ENCODE measurements at places on chromosomes 7 and 10.

GRCh38 chr10:47406870-47407691 is 23.0 kb upstream of the ZNF488 start:
- no peak for DNase-seq

DNA sequence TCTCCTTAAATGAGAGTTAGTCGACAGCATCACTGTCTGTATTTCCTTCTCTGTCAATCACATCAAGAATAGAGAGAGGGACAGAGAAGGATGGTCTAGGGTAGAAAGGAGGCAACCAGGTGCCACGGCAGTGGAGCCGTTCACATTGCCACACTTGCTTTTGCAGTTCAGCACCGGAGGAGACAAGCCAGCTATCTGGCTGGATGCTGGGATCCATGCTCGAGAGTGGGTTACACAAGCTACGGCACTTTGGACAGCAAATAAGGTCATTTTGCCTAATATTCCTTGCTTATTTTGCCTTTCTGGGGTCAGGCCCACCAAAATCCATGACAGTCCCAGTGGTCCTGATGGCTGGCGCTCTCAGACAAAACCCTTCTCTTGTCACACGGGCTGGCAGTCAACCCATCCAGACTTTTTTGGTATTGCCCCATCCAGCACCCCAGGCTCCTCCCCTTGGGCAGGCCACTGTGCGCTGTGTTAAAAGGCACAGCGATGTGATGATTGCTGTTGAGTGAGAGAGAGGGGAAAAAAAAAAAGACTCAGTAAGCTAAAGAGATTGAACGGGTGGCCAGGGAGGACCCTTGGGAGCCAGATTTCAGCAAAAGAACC is 8.4 kb downstream of the CPA2 start:
- DNase-seq: no peak

DNA sequence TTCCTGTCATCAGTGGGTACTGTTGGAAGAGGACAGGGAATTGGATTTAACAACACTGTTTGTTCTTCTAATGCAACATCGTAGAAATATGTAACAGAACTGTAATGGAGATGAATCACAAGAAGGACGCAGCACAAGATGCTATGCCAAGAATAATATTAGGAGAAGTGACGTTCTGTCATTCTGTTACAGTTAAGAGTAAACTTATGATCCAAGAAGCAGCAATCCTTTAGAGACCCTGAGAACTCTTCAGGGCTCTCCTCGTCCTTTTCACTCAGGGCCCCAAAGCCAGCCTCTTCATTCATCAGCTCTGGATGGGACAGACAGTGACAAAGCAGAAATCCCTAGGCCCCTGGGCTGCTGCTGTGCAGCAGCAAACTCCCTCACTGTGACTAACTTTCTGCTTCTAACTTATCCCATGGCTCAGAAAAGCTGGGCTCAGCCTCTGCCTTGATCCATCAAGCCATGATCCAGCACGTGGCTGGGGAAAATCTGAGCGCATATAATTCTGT is 8.7 kb upstream of the IL6 start:
- no peak for DNase-seq

DNA sequence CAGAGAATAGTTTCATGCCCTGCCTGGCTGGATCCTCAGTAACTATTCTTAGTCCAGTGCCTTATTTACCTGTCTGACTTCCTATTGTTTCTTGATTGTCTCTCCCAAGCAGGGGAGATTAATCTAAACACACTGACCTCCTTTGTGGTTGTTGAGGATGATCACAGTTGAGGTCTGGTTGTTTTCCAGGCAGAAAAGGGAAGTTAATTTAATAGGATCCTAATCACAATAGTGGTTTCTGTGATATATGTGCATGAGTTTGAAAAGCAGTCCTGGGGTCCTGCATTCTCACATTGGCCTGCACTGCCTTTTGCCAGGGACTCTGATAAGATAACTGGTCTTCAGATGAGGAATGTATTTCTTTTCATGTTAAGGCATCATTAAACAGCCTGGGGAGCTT is 130.1 kb downstream of the SND1 start:
- DNase-seq: no peak

DNA sequence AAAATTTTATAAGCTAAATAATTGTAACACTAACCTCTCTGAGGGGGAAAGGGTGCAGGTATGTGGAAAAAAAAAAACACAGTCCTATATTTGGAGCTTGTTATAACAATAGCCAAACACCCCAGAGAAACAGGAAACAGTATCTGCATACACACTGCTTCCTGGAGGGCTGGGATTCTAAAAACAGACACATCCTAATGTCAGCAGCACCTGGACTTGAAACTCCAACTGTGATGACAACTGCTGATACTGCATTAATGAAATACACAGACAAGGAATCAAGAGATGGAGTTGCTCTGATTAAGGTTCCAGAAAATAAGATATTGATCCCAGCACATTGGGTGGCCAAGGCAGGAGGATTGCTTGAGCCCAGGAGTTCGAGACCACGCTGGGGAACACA is 9.3 kb downstream of the DAGLB start:
- DNase-seq: no peak

- DNase-seq: no peak
These were observed 361.9 kb upstream of the ZWINT start for GRCh38 chr10:56722912-56723311.

DNA sequence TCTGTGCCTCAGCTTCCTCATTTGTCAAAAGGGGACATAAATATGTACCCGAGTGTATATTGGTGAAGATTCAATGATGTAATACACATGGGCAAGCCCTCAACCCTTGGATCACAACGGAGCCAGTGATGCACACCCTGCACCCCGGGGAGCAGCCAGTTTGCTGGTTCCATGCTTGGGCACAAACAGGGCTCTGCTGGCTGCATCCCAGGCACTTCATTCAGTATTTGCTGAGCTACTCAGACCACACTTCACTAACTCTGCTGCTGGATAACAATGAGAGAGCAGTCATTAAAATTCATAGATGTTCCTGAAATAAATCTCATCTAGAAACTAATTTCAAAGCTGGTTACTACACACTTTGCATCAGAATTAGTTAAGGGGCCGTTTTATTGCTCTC is 72.0 kb downstream of the SCRN1 start:
- no peak for DNase-seq

DNA sequence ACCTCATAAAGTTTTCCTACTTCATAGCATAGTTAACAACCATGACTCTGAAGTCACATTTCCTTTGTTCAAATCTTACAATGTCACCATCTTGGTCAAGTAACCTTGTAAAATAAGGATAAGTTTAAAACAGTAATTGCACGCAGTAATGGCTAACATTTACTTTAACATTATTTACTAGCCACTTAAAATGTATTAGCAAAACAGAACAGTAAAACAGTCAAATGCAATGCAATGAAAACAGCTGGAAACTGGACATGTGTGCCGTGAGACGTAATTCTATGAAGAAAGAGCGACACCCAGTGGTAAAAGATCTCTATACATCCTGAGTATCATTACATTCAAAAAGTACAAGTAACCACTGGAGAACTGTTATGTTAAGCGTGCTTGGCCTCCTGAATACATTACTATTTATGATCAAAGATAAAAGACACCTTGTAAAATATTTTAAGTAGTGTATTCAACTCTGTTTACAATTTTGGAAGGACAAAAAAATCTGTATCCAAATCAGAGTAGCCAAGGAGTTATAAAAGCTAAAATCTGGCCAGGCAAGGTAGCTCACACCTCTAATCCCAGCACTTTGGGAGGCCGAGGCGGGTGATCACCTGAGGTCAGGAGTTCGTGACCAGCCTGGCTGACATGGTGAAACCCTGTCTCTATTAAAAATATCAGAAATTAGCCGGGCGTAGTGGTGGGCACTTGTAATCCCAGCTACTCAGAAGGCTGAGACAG is 27.2 kb downstream of the ATE1 start:
- no peak for DNase-seq

DNA sequence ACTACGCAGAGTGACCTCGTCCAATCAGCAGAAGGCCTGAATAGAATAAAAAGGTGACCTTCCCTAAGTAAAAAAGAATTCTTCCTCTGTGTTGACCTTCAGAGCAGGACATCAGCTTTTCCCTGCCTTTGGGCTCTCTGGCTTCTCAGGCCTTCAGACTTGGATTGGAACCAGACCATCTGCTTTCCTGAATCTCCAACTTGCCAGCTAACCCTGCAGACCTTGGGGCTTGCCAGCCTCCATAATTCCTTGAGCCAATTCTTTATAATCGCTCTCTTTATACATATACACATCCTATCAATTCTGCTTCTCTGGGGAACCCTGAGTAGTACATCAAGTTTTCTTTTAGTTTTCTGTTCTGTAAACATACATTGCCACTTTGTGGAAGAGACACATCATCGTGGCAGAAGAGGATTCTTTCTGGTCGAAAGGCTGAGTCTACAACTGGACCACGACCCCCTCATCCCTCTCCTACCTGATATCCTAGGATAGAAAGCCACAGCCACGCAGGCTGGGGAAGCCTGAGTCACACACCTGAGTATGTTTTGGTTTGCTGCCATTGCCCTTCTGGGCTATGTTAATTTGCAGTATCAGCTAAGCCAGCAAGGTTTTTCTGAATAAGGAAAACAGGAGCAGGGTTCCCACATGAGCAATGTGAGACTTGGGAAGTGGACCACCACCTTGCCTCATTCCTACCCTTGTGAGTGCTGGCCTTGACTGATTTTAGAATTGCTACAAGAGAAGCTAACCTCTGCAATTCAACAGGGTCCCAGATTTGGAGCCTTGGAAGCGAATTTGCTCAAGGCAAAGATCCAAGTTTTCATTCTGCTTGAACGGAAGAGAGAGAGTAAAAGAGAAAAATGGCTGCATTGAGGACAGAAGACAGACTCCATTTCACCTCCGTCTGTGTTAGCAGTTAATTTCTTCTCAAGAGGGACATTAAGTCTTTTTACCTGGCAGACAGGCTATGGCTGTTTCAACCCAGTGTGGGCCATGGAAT is 445.2 kb upstream of the FZD8 start:
- no peak for DNase-seq

DNA sequence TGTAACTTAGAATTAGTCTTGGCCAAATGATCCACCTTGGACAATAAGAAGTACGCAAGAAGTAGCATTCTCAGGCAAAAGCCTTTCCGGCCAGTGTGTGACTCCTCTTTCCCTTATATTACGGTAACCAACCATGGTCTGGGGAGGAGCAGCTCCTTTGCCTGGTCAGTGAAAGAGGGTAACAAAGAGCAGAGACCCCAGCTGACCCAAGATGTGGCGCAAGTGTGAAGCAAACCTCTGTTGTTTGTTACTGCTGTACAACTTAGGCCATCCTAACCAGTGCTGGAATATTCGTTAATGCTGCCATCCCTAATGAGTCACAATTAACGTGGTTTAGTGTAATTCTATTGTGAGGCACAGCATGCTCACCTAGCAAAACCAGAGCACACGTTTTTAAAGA is 44.0 kb downstream of the HIPK2 start:
- no peak for DNase-seq

- no peak for DNase-seq
These were observed 11.5 kb downstream of the C10orf71 start for GRCh38 chr10:49310460-49310859.

- no peak for DNase-seq
These were observed 449.5 kb upstream of the ZMIZ1 start for GRCh38 chr10:78619115-78619851.

- no peak for DNase-seq
These were observed 13.6 kb downstream of the SNX10 start for GRCh38 chr7:26305090-26305868.

Data from activated CD4-positive, alpha-beta T cell treated with anti-CD3 and anti-CD28 coated beads for 24 hours (primary cell).